ENCODE measurements at places on chromosomes 2 and 18.

DNA sequence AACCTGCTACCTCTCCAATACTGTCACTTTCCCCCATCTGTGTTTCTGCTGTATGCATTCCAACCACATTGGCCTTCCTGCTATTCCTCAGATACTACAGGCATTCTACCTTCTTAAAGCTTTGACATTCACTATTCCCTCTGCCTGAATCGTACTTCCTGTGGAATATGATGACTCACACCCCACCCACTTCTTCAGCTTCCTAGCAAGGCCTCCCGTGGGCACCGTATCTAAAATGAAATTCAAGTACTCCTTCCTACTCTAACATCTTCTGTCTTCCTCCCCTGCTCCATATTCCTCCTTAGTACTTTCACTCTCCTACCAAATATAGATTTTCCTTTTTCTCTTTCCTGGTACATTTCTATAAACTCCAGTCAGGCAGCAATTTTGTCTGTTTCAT, 710.4 kb downstream of the RNF144A start:
- DNase-seq, result peak; percentile 7

DNA sequence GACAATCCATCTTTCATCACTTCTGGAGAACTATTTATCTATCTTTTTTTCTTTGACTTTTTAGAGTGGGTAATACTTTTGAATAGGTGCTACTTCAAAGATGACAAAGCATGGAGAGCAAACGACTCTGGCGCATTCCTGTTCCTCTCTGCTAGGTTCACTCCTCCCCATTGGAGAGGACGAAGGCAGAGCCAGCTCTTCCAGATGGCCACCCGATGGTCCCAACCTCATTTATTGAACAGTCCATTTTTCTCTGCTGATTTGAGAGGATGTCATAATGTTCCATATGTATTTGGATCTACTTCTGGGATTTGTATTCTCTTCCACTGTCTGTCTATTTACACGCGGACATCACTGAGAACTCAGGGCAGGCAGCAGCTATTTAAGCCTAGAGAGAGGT, 284.3 kb upstream of the CXCR4 start:
- DNase-seq, result no peak

DNA sequence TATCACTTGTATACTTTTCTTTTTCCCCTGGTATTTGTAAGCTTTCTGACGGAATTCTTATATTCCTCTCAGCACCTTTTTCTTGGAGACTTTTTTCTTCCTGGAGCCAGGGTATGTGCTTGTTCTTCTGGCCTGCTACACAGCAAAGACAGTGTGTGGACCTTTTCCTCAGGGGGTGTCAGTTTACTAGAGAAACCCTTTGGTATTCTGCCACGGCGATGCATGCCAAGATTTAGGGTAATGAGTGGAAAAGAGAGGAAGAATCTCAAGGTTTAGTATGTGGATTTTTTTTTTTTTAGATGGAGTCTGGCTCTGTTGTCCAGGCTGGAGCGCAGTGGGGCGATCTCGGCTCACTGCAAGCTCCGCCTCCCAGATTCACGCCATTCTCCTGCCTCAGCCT, 152.2 kb downstream of the PHLPP1 start:
- DNase-seq, result no peak

- DNase-seq, result no peak
Observed at GRCh38 chr2:218229239-218229638, 12.2 kb downstream of the ARPC2 start.

DNA sequence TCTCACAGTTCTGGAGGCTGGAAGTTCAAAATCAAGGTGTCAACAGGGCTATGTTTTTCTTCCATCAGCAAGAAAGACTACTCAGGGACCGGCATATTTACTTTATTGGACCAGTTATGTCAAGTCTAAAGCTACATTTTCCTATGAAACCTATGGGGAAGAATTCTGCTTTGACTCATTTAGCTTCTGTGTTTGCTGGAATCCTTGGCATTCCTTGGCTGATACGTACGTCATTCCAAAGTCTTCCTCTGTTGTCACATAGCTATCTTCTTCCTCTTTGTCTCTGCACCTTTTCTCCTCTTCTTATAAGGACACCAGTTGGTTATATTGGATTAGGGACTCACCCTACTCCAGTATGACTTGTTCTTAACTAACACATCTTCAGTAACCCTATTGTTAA, 137.4 kb upstream of the FBXO11 start:
- no peak for DNase-seq
